NCI-H187 treated with DMSO at 0.1 percent for 48 hours (cell line): ENCODE measurements at places on chromosomes 11 and 22.

DNA sequence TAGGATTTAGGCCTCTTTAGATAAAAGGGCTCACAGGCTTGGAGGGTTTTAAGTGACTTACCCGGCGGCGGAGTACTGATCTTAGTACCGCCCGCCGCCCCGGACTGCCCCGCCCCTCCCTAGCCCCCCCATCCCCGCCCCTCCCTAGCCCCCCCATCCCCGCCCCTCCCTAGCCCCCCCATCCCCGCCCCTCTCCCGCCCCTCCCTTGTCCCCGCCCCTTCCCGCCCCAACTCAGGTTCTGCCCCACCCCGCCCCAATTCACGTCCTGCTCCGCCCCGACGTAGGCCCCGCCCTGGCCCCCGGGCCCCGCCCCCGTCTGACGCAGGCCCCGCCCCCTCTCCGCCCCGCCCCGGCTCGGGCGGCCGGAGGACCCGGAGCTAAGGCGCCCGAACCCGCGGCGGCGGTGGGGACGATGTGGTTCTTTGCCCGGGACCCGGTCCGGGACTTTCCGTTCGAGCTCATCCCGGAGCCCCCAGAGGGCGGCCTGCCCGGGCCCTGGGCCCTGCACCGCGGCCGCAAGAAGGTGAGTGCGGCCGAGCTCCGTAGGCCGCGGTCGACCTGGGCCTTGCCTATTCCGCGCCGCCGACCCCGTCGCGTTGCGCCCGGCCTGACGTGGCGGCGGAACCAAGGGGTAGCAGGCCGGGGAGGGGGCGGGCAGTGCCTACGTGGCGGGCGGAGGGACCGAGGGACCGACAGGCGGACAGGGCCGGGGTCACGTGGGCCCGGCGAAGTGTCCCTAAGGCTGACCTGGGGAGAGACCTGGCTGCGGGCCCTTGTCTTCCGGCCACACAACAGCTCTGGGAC, at the start of gene SCYL1:
Gene SCYL1, plus strand, starts transcription at position 343 of the 805 bp plus-strand sequence. Its CDS starts 71 bp downstream, at position 414.
- DNase-seq, result no peak

DNA sequence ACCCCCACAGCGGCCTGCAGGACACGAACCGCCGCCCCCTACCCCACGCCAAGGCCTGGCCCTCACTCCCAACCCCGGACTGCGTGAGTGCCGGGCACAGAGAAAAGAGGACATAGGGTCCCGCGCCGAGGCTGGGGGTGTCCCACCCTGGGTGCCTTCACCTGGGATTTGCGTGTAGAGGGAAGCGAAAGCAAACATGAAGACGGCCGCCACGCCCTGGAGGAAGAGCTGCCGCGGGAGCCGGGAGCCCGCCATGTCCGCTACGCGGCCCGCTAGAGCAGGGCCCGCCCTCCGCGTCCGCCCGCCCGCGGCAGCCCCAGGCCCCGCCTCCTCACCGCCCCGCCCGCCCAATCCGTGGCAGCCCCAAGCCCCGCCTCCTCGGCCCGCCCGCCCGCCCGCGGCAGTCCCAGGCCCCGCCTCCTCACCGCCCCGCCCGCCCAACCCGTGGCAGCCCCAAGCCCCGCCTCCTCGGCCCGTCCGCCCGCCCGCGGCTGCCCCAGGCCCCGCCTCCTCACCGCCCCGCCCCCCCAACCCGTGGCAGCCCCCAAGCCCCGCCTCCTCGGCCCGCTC, at the start of gene LMF2:
Gene LMF2, minus strand, starts transcription at position 282 of the 570 bp plus-strand sequence. Its CDS starts 27 bp downstream, at position 255.
- no peak for DNase-seq

GRCh38 chr11:93288079-93288478, 42.5 kb upstream of the DEUP1 start:
- DNase-seq, result peak; percentile 87

GRCh38 chr22:20244691-20245576, 23.2 kb downstream of the RTN4R start:
- no peak for DNase-seq

DNA sequence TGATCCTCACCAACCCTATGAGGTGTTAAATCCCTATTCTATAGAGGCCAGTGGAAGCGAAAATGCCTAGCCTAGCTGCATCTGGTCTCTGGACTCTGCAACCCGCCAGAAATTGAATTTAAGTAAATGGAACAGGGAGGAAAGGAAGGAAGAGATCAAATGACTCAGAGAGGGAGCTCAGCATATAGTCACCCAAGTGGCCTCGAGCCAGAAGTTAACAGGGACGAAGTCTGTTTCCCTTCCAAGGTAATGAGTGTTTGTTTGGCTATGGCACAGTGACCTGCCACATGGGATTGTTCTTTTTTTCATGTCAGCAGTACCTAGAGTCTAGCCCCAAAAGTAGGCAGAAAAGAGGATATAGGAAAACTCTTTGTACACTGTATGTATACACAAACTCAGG, 66.3 kb downstream of the PAK1 start:
- no peak for DNase-seq

- no peak for DNase-seq
These were observed 37.5 kb downstream of the C11orf91 start for GRCh38 chr11:33663121-33663520.

GRCh38 chr11:117607449-117607848, 189.6 kb downstream of the DSCAML1 start:
- no peak for DNase-seq

- no peak for DNase-seq
These were observed 24.2 kb downstream of the TSKU start for GRCh38 chr11:76807206-76807875.

DNA sequence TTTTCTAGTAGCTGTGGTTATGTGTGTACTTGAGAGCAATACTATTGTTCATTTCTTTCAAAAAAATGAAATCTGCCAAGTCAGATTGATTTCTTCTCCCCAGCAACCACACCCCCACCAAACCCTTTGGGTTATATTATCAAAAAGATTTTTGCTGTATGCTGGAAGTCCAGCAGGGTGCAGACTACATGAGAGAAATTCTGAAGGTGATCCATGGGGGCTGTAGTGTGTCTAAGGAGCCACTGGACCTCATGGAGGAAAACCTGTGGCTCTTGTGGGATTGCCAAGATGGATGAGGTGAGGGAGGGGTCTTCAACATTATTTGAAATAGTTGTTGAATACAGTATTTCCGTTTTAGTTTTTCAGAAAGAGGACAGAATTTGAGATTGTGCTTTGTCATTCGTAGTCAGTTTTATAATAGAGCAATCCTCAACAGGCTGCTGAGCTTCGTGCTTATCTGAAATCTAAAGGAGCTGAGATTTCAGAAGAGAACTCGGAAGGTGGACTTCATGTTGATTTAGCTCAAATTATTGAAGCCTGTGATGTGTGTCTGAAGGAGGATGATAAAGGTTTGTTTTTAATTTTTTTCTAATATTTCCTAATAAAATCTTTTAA, 3.1 kb downstream of the EIF3M start:
- DNase-seq, result no peak

DNA sequence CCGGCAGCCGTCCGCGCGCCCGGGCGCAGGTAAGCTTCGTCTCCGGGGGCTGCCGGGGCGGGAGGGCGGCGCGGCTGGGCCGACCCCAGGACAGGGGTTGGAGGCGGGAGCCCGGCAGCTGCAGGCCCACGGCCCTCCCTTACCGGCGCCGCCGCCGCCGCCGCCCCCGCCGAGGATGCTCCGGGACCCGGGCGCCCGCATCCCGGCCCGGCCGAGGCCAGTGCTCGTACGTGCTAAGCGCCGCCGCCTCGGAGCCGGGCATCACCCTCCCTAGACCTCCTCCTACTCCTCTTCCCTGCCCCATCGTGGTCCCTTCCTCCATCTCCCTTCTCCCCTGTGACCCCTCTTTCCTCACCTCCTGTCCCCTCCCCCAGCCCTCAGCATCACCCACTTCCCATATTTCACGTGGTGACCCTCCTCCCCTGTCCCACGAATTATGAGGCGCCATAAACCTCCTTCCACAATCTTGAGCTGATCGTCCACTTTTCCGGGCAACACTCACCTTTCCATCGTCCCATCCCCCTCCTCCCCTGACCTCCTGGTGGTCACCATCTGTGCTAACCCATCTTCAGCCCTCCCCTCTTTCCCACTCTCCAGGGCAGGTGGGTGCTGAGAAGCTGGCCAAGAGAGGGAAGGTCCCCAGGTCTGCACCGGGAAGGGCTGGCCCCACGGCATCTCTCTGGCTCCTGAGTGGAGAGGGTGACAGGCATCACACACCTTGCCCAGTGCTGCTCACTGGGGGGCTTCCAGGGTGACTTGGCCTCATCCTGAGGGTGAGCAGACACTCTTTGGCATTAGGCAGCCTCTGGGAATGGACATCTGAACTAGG, 612 bp downstream of the ASPHD2 start:
- no peak for DNase-seq

GRCh38 chr22:32329202-32329645, 28.4 kb upstream of the RFPL3 start:
- DNase-seq, result no peak

- no peak for DNase-seq
These were observed 200.1 kb upstream of the CTSC start for GRCh38 chr11:88537613-88538012.

DNA sequence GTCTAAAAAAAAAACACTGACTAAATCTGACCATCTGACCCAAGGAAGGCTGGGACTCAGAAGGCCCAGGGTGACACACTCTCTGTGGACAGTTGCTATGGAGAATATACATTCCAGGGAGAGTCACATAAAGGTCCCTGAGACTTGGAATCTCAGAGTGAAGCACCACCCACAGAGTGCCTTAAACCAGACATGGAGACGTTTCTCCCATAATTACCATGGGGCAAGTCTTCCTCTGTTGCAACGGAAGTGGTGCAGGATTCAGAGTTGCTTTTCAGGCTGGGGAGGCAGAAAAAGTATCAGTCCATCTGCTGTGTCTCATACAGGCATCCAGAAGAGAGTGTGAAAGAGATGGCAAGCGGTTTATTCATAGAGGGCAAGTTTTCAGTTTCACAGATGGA, 58.7 kb upstream of the SLN start:
- no peak for DNase-seq

DNA sequence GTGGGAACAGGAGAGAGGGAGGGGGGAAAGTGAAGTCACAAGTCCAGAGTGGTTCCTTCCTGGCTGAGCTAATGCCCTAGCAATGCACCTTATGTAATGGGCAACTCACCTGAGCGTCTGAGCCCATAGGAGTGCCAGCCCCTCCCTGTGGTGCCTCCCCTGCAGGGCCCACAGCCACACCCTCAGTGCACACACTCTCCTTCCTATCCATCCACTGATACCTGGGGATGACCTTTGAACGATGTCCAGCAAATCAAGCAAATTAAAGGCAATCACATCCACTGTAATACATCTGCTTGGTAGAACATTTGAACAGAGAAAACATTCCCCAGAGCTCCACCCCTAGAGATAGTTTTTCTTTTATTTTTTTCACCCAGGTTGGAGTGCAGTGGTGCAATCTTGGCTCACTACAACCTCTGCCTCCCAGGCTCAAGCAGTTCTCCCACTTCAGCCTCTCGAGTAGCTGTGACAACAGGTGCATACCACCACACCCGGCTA, 19.6 kb upstream of the MICAL2 start:
- no peak for DNase-seq

- DNase-seq, result no peak
These were observed 383.9 kb upstream of the FAT3 start for GRCh38 chr11:91840640-91841240.

DNA sequence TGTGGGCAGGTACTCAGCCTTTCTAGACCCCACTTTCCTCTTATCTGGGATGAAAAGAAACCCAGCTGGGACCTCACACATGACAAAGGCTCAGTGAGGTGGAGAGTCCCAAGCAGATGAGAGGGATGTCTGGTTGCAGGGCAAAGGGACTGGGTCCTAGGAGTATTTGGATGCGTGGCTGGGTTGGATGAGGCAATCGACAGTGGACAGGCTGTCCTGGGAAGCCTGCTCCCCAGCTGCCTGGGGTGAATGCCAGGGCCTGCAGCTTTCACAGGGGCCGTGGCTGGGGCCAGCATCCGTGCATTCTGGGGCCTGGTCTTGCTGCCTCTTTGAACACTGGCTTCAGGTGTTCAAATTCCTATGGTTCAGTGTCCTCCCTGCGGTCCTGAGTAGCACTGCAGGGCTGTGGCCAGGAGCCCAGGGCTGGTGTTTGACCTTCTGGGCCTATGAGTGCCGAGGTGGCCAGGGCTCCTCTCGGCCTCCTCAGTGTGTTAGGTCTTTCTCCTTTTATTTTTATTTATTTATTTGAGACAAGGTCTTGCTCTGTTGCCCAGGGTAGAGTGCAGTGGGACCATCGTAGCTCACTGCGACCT, 65.3 kb downstream of the MCM5 start:
- DNase-seq, result no peak

GRCh38 chr11:72203163-72203562, 11.2 kb downstream of the FOLR1 start:
- DNase-seq, result no peak

GRCh38 chr11:26599425-26599824, 27.4 kb upstream of the MUC15 start:
- DNase-seq, result no peak

DNA sequence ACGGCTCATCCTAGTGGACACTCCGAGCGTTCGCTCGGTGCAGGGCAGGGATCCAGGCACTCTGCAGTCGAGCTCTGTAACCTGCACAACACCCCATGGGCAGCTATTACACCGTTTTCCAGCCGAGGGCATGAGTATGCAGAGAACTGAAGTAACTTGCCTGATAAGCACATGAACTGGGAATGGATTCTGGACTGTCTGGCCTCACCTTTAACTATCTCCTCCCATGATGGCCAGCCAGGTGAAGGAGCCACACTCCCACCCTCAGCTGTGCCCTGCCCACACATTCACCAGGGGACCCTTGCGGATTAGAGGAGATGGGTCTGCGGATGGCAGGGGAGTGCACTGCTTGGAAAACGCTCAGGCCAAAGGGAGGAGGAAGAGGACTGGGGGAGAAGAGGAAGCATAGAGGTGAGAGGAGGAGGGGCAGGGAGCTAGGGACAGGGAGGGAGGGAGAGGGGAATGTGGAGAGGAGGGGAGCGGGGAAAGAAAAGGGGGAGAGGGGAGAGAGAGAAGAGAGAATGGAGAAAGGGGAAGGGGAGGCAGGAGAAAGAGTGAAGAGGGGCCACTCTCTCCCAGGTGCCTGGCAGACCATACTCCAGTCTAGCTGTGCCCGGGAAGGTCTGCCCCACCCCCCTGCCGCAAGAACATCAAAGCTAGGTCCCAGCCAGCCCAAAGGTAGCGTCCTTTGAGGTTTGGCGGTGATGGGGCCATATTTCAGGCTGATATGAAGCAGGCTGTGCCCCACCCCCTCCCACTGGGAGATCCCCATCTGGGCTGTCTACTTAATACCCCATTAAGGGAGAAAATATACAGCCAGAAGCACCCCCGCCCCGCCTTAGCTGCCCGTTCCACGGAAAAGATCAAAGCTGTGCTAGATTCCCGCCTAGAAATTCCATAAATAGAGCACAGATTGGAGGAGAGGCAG, 33.2 kb upstream of the TCF20 start:
- DNase-seq, result no peak
